Jurkat, Clone E6-1 (cell line): ENCODE measurements at places on chromosomes 2 and 18.

GRCh38 chr2:19786408-19787058 lies 115.2 kb downstream of the TTC32 start:
- DNase-seq: no peak

- no peak for DNase-seq
These were observed 34.5 kb downstream of the TMEM182 start for GRCh38 chr2:102796337-102796736.

DNA sequence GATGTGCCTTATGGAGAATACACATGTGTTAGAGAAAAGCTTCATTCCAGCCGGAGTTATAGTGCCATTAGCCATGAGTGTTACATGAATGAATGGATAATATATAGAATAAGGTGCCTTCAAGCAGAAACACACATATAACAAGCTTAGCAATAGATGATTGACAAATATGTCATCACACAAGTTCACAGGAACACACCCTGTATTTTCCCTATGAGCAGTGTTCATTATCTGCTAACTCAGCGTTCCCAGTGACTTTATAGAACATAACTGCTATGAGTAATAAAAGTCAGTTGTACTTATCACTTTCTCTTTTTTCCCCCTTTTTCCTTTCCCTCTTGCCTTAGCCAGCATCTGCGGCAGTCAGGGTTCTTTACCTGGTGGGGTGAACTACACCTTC lies 65.1 kb downstream of the TIMM21 start:
- no peak for DNase-seq

GRCh38 chr2:55899881-55900280 lies 23.7 kb downstream of the EFEMP1 start:
- no peak for DNase-seq

- DNase-seq: no peak
These were observed 209.9 kb downstream of the TNS1 start for GRCh38 chr2:217792626-217793527.

GRCh38 chr18:11981543-11982366 lies 448 bp downstream of the IMPA2 start:
- no peak for DNase-seq

- no peak for DNase-seq
These were observed 23.1 kb upstream of the PNO1 start for GRCh38 chr2:68134554-68134953.

DNA sequence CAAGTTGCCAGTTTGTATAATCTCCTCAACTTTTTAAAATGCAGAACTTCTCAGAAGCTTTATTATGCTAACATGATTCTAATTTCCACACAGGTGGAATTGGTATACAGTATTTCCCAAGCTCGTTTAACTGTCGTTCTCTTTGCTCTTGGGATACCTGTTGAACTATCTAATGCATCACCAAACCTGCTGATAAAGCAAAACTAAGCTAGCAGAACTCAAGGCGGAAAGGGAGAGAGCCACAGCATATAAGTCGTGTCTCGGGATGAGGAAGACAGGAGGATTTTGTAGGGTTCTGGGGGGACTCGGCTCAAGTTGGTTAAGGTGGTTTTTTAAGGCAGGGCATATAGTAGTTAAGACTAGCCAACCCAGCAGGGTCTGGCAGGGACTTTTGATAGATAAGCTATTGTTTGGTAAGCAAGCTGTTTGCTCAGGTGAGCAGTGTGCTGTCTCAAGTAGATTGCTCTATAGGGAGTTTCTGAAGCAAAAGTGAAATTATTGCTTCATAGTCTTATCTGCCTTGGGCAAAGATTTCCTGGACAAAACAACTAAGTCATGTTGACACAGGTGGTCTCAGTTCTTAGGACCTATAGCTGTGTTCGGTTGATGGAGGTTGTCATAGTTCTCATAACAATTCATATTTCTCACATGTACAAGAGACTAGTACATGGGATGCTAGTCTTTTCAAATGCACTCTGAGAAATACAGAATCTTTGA lies 28.2 kb upstream of the CHRNA1 start:
- DNase-seq: no peak

DNA sequence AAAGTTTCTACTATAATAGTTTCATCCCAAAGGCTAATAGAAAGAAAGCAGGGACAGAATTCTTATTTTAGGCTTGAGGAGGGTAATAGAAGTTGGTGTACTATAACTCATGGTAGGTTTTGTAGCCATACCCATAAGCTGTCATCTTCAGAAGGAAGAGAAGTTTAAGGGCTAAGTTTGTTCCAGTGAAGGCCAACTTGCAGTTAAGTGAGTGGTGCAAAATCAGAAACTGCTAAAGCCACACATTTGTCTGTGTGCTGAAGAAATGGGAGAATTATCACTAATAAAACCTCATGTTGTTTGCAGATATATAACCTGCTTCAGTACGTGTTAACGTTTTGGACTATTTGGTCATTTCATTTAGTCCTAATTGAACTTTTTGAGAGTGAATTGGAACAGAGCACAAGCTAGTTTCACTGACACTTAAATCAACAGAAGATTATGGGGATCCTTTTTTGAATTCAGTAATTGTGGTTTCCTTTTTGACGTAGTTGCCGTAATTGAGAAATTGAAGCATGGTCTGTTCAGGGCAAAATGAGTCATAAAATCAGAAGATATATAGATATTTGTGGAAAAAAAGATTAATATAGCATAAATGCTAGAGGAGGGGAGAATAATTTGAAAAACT lies 69.1 kb downstream of the PHLPP1 start:
- DNase-seq: no peak

DNA sequence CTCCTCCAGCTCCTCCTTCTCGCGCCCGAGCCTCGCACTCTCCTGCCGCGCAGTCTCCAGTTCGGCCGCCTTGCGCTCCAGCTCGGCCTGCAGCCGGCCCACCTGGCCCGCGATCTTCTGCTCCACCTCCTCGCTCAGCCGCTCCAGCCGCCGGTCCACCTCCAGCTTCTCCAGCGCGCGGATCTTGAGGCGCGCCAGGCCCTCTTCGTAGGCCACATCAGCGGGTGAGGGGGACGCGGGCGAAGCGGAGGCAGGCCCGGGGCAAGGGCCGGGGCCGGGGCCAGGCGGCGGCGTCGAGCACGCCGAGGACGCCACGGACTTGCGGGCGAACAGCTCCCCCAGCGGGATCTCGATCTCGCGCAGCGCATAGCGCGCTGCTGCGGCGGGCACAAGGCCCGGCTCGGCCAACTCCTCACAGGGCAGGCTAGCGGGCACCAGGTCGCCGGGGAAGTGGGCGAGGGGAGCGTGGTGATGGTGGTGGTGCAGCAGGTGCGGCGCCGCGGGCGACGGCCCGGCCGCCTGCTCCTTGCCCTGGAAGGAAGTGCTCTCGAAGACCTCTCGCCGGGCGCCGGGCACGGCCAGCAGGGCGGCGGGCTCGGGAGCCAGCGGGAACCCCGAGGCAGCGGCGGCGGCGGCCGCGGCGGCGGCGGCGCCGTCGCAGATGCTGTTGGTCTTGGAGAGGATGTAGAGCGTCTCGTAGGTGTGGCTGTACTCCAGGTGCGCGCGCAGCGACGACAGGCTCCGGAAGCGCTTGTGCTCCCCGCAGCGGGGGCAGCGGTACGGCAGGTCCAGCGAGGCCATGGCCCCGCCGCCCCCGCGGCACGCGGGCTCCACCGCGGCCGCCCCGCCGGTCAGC lies 15.2 kb downstream of the FBXO41 start:
- peak; percentile 51 for DNase-seq

DNA sequence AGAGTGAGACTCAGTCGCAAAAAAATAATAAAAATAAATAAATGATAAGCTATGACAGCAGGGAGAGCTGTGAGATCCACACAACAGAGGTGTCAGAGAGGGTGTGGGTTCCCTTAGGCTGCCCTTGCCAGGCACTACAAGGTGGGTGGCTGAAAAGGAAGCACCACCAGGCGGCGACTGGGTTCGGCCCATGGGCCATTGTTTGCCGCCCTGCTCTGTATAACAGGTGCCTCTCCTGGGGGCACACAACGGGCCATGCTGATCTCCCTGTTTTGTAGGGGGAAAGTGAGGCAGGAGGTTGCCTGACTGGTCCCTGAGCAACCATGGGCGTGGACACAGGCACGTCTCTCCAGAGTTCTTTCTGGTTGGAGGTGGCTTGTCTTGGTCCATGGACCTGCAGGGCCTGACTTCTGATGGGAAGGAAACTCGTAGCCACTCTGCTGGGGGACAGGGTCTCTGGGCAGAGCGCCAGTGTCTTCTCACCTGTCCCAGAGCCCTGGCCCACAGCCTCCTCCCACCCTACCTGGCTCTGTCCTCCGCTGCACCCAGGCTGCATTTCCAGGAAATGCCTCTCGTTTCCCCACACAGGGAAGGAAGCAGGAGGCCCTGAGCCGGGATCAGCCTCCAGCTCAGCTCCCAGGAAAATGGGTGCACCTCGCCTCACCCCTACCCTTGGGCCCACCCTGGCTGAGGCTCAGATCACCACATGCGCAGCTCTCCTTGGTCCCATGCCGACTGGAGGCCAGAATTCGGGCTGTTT lies 109.6 kb upstream of the ODC1 start:
- no peak for DNase-seq

DNA sequence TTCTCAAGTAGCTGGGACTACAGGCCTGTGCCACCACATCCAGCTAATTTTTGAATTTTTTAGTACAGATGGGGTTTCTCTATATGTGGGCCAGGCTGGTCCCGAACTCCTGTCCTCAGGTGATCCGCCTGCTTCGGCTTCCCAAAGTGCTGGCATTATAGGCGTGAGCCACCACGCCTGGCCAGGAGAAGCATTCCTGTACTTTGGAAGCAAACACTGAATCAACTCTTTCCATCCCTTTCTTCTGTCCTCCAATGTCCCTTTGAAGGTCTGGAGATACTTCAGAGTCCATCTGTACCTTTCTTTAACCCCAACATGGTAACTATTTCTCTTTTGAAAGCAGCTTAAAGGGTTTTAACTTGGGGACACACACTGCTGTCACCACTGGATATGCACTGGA lies 23.6 kb upstream of the MAP4K4 start:
- DNase-seq: no peak

- no peak for DNase-seq
These were observed 2.0 kb upstream of the ATP8B1 start for GRCh38 chr18:57805117-57805516.

GRCh38 chr2:54382601-54383000 lies 73.5 kb upstream of the SPTBN1 start:
- no peak for DNase-seq

DNA sequence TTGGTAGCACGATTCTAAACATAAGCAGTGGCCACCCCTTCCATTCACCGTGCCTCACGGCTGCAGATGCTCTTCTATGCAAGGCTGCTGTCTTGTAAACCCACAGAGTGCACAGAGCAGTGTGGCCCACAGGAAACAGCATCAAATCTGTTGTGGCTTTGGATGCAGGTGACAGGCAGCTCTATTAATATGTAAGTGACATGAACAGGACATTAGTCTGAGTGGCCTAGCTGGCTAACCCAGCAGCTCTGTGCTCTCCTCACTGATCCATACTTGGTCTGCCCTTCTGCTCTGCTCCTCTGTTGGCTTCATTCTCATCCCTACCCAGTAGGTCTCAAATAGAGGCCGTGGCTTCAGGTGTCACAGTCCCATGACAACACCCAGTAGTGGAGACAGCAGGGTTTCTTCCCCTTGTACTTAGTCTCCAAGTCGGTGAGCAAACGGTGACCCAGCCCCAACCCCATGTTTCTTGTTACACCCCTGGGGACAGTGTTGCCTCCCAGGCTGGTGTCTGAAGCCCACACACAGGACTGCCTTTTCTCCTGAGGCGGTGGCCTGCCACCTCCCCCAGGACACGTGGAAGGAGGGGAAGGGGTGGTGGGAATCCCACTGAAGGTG lies 5.8 kb downstream of the SH3RF3 start:
- peak; percentile 73 for DNase-seq

DNA sequence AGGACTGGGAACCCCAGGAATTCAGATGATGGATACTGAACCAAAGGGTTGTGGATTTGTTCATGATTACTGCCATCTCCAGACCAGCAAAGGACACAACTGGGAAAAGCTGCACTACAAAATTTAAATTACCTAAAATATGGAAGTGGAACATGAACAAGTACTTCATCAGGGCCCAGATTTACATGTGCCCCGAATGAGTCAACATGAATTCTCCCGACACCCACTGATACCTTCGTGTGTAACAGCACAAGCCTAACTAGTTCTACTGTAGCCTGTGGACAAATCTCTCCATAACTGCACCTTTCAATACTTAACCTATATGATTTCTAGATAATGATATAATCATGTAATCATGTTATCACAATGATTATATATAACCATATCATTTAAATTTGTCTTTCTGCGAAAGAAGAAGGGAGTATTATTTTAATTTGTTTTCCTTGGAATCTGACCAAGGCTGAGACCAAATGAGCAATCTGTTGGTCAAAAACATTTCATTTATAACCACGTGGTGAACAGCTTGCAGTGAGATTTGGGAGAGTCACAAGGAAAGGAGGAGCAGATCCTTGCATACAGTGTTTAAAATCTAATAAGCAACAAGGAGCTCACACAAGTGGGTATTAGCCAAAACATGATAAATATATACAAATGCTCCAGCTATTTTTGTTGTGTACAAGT lies 70.5 kb downstream of the CACNB4 start:
- no peak for DNase-seq

DNA sequence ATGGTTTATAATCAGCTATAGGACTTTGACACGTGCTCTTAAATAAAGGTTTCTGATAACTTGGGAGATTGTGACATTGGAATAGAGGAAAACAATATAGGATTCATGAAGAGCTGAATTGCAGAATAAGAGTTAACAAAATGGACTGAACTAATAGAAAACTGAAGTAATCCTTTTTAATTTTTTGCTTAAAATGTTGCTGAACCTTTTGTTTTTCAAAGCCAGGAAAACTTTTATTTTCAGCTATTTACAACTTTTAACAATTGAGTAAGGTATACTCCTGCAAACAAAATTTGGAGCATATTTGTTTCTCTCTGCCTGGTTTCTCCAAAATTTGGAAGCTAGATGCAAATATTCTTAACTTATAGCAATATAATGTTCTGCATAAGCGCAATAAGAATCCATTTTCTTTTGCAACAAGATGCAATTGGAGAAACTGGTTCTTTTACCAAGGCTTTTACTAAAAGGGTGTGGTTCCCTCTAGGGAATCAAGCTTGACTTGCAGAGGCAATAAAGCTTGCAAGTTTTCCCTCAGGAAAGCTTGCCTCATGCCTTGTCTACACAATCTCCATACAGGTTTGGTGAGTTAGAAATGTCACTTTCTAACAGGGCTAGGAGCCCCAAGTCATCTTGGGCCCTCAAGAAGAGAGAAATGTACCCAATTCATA lies 10.3 kb upstream of the PDK1 start:
- no peak for DNase-seq

GRCh38 chr2:24121469-24121868 lies 1.7 kb downstream of the PFN4 start:
- no peak for DNase-seq

DNA sequence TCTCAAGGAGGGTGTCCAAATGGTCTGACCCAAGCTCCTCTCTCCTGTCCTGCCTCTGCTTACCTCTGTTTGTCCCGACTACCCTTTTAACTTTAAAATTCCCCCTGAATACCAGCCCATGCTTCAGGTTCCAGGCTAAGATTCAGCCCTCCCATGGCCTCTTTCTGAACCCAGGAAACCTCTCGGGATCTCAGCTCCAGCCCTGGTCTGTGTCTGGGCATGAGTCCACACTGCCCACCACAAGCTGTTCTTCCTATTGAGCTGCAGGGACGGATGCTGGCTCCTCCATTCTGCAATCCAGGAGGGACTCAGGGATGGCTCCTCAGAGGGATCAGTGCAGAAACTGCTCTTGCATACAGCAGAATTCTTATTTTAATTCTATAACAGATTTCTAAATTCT lies 78.9 kb downstream of the MYT1L start:
- DNase-seq: no peak

- no peak for DNase-seq
These were observed 126.4 kb downstream of the HRH4 start for GRCh38 chr18:24586662-24587360.

- no peak for DNase-seq
These were observed 1.2 kb downstream of the CABLES1 start for GRCh38 chr18:23136326-23137096.

- DNase-seq: no peak
These were observed 31.8 kb downstream of the AFF3 start for GRCh38 chr2:100110614-100111000.
